ENCODE measurements at places on chromosomes 7 and 10.

GRCh38 chr10:62815381-62816075 lies 638 bp downstream of the EGR2 start:
- DNase-seq, result no peak

- no peak for DNase-seq
These were observed 1127.7 kb upstream of the LRRTM3 start for GRCh38 chr10:65798133-65798532.

DNA sequence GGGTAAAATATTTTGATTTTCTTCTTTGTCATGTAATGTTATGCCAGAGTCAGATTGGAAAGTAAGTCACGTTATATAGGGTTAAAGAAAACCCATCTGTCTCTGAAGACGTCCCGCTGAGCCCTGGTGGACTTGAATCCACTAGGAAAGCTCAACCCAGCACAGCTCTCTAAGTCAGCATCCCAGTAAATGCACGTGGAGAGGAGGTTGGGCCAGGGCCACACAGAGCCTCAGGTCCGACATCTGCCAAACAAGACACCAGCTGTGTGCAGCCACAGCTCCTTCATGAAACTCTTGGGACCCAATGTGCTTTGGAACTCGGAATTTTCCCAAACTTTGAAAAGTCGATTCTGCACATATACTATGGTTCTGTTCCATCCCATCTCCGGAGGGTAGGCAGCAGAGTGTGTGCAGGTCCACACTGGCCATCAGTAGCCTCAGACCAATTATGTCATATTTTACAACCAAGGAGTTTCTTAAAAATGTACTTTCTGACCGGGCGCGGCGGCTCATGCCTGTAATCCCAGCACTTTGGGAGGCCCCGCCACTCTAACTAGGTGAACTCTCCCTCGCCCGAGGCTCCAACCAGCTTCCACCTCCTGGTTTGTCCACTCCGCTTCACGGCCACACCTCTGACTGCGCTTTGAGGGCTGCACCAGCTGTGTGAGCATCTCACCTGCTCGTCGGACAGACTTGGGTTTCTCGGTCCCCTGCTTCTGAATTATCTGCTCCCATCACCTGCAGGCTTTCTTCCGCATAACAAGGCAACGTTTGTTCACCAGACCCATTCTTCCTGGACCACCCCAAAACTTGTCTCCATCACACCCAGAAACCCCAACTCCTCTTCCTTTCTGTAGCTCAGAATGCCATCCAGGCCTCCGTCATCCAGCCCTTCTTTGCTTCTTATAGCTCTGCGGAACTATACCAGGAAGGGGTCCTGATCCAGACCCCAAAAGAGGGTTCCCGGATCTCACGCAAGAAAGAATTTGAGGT lies 29.7 kb upstream of the DNAJB6 start:
- DNase-seq, result no peak

- DNase-seq, result no peak
These were observed 59.5 kb upstream of the LAMB1 start for GRCh38 chr7:108062250-108063014.

DNA sequence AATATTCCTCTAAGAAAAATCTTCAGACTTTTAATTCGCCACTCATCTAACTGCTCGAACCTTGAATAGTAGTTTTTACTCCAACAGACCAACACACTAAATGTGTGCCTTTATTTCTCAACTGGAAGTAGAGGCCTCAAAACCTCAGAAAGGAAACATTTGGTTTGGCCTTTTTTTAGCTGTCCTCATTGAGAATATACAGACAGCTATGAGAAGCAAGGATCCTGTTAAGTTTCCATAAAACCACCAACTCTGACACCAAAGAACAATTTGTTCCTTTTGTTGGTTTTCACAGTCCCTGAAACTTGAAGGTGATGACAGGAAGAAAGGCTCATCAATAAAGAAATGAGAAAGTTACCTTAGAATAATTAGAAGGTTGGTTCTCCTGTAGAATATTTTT lies 199.2 kb upstream of the MEOX2 start:
- DNase-seq, result no peak

GRCh38 chr10:79446758-79447084 lies 1.3 kb upstream of the ZCCHC24 start:
- no peak for DNase-seq

DNA sequence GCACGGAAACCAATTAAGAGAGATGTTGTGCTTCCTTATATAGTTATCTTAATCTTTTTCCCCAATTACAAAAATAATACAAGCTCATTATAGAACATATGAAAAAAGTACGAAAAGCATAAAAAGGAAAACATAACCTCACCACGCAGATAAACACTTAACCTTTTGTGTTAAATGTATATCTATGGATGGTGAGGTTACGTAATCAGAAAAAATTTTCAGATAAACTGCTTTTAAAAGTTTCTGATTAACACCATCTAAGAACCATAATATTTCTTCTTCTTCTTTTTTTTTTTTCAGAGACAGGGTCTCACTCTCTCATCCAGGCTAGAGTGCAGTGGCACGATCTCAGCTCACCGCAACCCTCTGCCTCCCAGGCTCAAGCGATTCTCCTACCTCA lies 49.2 kb upstream of the SPOCK2 start:
- no peak for DNase-seq

DNA sequence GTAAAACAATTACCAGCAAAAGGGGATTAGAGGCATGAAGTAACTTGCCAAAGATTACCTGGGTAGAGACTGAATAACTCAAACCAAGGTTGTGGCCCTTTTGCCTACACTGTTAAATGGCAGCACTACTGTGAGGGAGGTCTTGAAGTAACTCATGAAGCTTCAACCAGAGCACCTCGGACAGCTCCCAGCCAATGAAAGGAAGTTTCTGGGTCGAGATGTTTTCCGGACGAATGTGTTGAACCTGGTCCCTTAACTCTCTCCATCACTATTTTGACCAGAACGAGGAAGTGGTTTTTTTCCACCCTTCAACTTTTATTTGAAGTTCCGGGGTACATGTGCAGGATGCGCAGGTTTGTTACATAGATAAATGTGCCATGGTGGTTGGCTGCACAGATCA lies 133.6 kb upstream of the PRKCQ start:
- no peak for DNase-seq

- DNase-seq, result no peak
These were observed 220.8 kb downstream of the LRMDA start for GRCh38 chr10:75652146-75652740.

DNA sequence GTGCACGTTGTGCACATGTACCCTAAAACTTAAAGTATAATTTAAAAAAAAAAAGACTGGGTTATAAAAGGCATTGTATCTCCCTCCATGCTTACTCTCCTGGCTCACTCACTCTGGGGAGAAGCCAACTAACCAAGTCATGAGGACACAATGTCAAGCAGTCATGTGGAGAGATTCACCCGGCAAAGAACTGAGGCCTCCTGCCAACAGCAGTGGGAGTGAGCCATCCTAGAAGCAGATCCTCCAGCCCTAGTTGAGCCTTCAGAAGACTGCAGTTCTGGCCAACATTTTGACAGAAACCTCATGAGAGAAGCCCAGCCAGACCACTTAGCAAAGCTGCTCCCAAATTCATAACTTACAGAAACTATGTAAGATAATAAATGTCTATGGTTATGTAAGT lies 521.7 kb upstream of the FZD8 start:
- no peak for DNase-seq

- DNase-seq, result no peak
These were observed 9.9 kb downstream of the HABP2 start for GRCh38 chr10:113562704-113563103.

DNA sequence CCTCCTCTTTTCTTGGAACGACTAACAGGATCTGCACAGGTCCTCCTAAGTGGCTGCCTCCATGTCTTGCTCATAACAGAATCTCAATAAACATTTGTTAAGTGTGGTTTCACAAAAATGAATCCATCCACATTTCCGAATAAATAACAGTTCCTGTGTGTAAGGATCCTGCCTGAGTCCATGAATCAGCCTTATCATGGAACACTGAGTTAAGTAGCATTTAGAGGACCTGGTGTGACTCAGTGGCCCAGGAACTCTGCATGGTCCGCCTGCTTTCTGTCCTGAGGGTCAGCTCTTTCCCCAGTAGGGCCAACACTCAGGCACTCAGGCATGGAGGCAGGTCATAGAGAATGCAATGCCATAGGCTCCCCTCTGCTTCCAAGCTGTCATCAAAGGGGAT lies 15.8 kb upstream of the C10orf90 start:
- no peak for DNase-seq

- no peak for DNase-seq
These were observed 1.3 kb downstream of the DDX21 start for GRCh38 chr10:68957284-68957615.

- DNase-seq, result no peak
These were observed 54.5 kb downstream of the COA1 start for GRCh38 chr7:43674559-43675436.

- no peak for DNase-seq
These were observed 67.8 kb downstream of the ELMO1 start for GRCh38 chr7:37380831-37381230.

GRCh38 chr7:151249034-151249731 lies 689 bp upstream of the SMARCD3 start:
- no peak for DNase-seq

- DNase-seq, result no peak
These were observed 61.4 kb upstream of the SKAP2 start for GRCh38 chr7:26925768-26926167.

DNA sequence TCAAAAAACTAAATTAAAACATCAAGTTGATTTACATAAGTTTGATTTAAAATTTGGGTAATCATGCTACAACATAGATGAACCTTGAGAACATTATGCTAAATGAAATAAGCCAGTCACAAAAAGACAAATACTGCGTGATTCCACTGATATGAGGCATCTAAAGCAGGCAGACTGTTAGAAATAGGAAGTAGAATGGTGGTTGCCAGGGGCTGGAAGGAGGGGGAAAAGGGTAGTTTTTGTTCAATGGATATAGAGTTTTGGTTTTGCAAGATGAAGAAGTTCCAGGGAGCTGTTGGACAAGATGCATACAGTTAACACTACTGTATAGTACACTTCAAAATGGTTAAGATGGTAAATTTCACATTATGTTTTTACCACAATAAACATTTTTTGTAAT lies 45.0 kb upstream of the IFRD1 start:
- no peak for DNase-seq

- DNase-seq, result no peak
These were observed 137.2 kb upstream of the ADARB2 start for GRCh38 chr10:1874533-1874932.

DNA sequence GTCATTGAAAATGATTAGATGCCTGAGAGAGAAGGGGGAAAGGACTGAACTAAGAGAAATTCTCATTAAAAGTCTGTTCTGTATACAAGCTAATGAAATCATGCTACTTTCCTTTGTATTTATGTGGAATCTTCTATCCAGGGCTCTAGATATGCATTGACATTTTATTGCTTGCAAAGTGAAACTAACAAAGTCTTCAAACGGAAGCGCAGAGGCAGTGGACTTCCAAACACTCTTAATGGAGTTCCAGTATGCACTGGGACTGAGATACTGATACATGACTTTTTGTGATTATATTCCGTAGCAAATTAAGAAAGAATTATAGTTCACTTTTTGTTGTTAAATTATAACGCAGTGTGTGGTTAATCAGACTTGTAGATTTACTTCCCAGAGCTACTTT lies 166.8 kb upstream of the TBX20 start:
- DNase-seq, result no peak

GRCh38 chr10:130771491-130771946 lies 540.0 kb downstream of the TCERG1L start:
- no peak for DNase-seq

- DNase-seq, result no peak
These were observed 733.0 kb downstream of the TNS3 start for GRCh38 chr7:46848944-46849343.

DNA sequence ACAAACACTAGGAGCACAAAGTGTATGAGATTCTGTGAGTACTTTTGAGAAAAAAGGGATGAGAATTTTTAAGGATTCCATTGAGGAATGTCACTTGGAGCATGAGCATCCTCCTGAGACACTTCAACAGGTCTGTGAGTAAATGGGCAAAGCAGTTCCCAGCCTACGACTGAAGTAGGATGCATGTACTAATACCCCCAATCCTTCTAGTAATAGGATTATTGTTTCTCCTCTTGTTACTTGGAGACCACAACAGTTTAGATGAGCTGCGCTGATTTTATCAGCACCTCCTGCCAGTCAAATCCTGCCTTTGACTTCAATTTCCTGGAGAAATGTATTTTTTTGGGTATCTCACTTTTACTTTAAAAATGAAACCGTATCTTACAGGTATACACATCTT lies 820 bp downstream of the BBS9 start:
- DNase-seq, result no peak

- DNase-seq, result no peak
These were observed 37.6 kb downstream of the UNC5B start for GRCh38 chr10:71249996-71250395.

Measured in T-helper 1 cell (primary cell).